ENCODE measurements at places on chromosomes 12 and 14. TPM values are rescaled to one million over a fixed set of nuclear protein-coding genes. Genes with fewer than 3 reads are reported as not detected.

Gene CLMN
- 8.2 TPM for total RNA-seq

Gene ACRBP
- 1.2 TPM for total RNA-seq

DNA sequence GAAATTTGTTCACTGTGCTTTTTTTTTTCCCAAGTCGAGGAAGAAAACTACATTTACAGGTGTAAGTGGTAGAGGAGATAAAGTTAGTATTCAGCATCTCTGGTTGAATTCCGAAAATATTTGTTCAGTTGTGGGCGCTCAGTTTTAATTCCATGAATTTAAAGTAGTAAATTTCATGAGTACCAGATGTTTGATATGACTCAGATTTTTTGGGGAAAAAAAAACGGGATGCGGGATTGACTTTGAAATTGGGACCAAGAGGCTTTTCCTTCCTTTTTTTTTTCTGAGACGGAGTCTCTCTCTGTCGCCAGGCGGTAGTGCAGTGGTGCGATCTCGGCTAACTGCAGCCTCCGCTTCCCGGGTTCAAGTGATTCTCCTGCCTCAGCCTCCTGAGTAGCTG lies 1.6 kb downstream of the TULP3 start:
- no peak for DNase-seq
- H3K4me1 ChIP-seq: peaks cover 3% of the 10 kb centered on the region
- no peaks in the 10 kb centered on the region for H3K27me3 ChIP-seq
- no peak overlapping the region for H3K4me3 ChIP-seq
- H3K27ac ChIP-seq: no peak overlapping the region

DNA sequence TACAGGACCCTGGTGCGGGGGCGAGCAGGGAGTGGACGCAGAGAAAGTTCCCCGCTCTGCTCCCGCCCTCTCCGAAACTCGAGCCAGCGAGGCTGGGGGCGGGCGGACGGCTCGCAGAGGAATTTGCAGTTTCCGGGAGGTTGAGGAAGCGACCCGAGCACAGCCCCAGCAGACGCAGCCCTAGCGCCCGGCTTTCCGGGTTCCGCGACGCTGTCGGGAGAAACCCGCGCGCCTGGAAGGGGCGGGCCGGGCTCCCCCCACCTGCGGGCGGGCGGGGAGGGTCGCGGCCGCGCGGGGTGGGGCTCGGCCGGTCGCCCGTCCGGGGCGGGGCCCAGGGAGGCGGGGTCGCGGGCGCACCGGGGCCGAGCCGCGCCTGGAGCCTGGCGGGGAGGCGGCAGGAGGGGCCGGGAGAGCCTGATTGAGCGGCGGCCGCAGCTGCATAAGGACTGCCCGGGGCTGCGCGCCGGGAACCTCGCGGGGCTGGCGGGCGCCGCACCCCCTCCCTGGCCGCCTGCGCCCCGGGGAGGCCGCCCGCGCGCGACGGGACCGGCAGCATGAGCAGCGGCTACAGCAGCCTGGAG lies at the start of gene RASSF3:
RASSF3 (plus strand) TSS at position 417 of the 581 bp plus-strand sequence; CDS start at position 555, 138 bp downstream.
- DNase-seq: peak; percentile 85
- no peaks in the 10 kb centered on the region for H3K4me1 ChIP-seq
- H3K4me3 ChIP-seq: peak within 1 kb of the TSS; percentile 97
- H3K27ac ChIP-seq: peak within 1 kb of the TSS; percentile 65

GRCh38 chr14:37650356-37651037 lies 55.1 kb downstream of the TTC6 start:
- H3K36me3 ChIP-seq: no peaks in the 10 kb centered on the region
- peaks cover 9% of the 10 kb centered on the region for H3K4me1 ChIP-seq
- H3K27ac ChIP-seq: no peak overlapping the region
- no peak for DNase-seq

DNA sequence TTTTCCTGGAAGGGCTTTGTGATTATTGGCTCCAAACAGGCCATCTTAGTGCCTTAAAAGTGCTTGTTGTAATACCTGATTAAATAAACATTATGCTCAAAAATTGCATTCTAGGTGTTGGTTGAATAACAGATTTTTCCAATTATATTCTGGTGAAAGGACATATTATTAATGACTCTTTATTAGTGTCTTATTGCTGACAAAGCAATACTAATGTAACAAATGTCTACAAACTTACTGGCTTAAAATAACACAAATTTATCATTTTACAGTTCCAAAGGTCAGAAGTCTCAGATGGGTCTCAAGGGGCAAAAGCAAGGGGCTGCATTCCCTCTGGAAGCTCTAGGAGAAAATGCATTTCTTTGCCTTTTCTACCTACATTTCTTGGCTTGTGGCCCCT lies 86.9 kb upstream of the CPM start:
- H3K4me3 ChIP-seq: no peak overlapping the region
- H3K4me1 ChIP-seq: no peaks in the 10 kb centered on the region

- no peaks in the 10 kb centered on the region for H3K4me1 ChIP-seq
- H3K4me3 ChIP-seq: no peak overlapping the region
- no peaks in the 10 kb centered on the region for H3K36me3 ChIP-seq
- H3K27ac ChIP-seq: no peak overlapping the region
- DNase-seq: no peak
Observed at GRCh38 chr14:101351146-101351545, 210.1 kb upstream of the DIO3 start.

Measured in H1 (cell line).